ENCODE measurements at places on chromosomes 16 and 17.

- no peak for DNase-seq
These were observed 308.3 kb downstream of the CA10 start for GRCh38 chr17:51850201-51850600.

GRCh38 chr16:59658572-59658971 is 924.5 kb upstream of the GOT2 start:
- DNase-seq, result no peak

DNA sequence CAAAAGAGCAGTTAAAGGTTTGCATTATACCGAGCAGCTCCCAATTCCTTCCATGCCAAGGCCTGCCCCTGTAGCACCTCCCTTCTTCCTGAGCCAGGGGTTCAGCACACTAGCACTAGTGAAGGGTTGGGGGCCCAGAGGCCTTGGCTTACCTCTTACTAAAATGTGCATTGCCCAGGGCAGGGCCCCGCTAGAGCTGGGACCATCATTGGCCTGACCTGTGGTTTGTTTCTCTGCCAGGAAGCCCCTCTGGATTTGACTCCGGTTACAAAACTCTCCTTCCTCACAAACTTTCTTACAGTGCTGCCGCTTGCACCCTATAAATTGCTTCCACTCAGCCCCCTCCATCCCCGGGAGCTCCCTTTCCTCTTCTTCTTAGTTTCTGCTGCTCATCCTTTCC is 33.8 kb downstream of the MPRIP start:
- no peak for DNase-seq

DNA sequence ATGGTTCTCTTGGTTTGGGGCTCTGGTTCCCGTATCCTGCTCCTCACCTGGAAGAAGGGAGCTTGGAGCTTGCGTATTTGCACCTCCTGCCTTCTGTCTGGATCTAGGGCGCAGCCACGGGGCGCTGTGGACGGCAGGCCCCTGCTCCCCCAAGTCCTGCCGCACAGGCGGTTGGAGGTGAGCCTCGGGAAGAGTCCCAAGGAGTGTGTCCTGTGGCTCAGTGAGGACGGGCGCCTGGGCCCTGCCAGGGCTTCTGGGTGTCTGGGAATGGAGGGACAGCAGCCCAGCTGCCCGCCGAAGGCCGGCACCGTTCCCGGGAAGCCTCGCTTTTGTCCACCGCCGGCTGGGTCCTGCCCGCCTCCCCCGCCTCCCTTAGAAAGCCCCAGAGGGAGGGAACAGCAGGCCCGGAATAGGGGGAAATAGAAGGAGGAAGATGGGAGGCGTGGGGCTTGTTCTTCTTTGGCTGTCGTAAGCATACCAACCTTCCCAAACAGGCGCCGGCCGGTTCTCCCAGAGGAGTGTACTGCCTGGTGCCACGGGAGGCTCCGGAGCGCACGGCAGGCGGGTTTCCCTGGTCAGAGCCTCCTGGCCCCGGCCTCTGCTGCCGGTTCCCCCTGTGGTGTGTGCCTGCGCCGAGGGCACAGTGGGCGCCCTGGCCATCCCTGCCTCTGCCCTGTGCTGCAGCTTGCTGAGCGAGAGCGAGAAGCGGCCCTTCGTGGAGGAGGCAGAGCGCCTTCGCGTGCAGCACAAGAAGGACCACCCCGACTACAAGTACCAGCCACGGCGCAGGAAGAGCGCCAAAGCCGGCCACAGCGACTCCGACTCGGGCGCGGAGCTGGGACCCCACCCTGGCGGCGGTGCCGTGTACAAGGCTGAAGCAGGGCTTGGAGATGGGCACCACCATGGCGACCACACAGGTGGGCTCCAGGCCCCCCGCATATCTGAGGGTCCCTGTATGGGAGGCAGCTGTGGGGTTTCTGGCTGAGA is 1.8 kb downstream of the SOX8 start:
- DNase-seq, result no peak

- no peak for DNase-seq
These were observed 4.4 kb upstream of the CD300H start for GRCh38 chr17:74571621-74572270.

Measured in cerebellum (tissue), 4 donors.